Left cardiac atrium (tissue), 4 donors: ENCODE measurements at places on chromosomes 5 and 9. TPM values are rescaled to one million over a fixed set of nuclear protein-coding genes. Genes with fewer than 3 reads are reported as not detected.

The TMEM8B gene
- 14.7 TPM for total RNA-seq

The HRH2 gene
- total RNA-seq: 20.0 TPM

The TXNDC8 gene
- not detected for total RNA-seq

The DEPDC1B gene
- total RNA-seq: not detected

The RAB14 gene
- total RNA-seq: 49.3 TPM

The INSL6 gene
- total RNA-seq: not detected

The RFESD gene
- total RNA-seq: 2.5 TPM

The PKN3 gene
- total RNA-seq: 11.2 TPM

The MOB3B gene
- 1.6 TPM for total RNA-seq

The PCDHGB7 gene
- 8.8 TPM for total RNA-seq

The LCN15 gene
- 0.41 TPM for total RNA-seq
